Testis (tissue), 5 donors: ENCODE measurements at places on chromosomes 16 and 17. TPM values are rescaled to one million over a fixed set of nuclear protein-coding genes. Genes with fewer than 3 reads are reported as not detected.

The NPIPA3 gene
- total RNA-seq: 4.5 TPM

The AKAP10 gene
- total RNA-seq: 38.4 TPM

The EME1 gene
- 19.3 TPM for total RNA-seq

The IL32 gene
- total RNA-seq: 27.1 TPM

The NPIPB4 gene
- total RNA-seq: 179 TPM

The YBX2 gene
- total RNA-seq: 549 TPM

The TELO2 gene
- 45.2 TPM for total RNA-seq

The ARSG gene
- 12.5 TPM for total RNA-seq

The TSPAN10 gene
- 1.2 TPM for total RNA-seq

The KRTAP1-5 gene
- not detected for total RNA-seq

The TBC1D26 gene
- 9.8 TPM for total RNA-seq

The BCAS3 gene
- 73.0 TPM for total RNA-seq

The NRN1L gene
- 8.1 TPM for total RNA-seq

The CDH11 gene
- total RNA-seq: 24.0 TPM

The CPHXL2 gene
- total RNA-seq: not detected

The RRN3 gene
- 50.1 TPM for total RNA-seq

The C17orf100 gene
- 10.3 TPM for total RNA-seq

The PCGF2 gene
- total RNA-seq: 8.1 TPM
